ENCODE measurements at places on chromosomes 13 and 19.

DNA sequence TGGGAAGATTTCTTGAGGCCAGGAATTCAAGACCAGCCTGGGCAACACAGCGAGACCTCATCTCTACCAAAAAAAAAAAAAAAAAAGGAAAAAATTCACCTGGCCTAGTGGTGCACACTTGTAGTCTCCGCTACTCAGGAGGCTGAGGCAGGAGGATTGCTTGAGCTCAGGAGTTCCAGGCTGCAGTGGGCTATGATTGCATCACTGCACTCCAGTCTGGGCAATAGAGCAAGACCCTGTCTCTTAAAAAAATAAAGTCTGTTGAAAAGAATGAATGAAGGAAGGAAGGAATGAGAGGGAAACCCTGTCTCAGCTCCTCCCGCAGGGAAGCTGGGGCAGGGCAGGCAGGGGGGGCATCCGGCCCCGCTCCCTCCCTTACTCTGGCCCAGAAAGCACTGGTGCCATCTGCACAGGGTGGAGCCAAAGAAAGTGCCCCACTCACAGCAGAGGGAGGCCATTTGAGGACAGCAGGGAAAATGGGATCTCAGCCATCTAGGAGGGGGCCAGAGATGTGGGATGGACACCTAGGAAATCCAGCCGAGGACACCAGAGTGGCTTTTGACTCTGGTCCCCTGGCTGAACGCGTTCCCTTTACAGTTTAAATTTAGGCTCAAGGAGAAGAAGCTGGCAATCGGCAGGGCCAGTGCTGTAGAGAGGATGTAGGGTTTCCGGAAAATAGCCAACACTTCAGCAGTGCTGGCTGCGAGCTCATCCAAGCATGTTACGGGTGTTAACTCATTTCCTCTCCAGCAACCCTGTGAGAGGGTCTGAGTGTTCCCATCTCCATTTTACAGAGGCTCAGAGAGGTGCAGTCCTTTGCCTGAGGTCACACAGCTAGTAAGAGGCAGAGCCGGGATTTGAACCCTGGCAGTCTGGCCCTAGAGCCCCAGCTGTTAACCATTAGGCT, 3.6 kb upstream of the HPN start:
- no peak for DNase-seq

DNA sequence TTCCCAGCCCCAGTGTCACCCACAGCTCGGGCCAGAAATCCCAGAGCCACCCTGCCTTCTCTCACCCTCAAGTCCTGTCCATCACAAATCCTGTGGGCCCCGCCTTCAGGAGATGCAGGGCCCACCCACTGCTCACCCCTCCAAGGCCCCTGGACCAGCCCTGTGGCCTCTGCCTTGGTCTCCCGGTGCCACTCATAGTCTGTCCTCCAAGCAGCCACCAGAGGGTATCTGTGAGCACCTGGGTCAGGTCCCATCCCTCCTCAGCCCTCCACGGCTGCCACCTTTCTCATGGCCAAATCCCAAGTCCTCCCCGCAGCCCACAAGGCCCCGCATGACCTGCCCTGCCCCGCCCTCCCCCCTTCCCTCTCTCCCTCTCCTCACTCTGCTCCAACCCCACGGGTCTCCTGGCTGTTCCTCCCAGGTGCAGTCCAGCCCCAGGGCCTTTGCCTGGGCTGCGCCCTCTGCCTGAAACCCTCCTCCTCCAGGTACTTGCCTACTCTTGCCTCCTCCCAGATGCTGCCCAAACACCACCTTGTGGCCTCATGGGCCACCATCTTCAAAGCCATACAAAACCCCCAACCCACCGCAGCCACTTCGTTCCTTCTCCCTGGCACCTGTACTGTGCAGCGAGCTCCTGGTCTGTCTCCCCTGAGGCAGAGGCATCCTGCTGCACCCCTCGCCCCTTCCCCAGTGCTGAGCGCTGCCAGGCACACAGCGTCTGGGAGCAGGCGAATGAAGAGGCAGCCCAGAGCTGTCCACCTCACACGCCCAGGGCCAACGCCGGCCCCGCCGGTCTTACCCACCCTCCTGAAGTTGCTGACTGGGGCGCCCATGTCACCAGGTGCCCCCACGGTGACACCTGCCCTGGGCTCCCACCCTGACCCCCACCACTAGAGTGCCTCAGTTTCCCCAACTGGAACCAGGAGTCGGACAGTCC, 13.2 kb upstream of the UQCR11 start:
- DNase-seq = no peak

- no peak for DNase-seq
These were observed 422.2 kb downstream of the KLF5 start for GRCh38 chr13:73480779-73481559.

DNA sequence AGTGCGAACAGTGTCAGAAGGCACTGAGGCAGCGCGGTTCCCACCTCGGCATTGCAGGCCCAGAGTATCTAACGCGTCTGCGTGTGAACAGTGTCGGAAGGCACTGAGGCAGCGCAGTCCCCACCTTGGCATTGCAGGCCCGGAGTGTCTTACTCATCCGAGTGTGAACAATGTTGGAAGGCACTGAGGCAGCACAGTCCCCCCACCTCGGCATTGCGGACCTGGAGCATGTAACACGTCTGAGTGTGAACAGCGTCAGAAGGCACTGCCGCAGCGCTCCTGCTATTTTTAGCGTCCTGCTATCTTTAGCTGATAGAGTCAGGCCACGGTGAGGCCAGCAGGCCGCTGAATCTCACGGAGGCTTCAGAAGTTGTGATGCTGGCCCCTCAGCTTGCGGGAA, 39.6 kb downstream of the ATP11A start:
- no peak for DNase-seq

- no peak for DNase-seq
These were observed 136.8 kb downstream of the MIPEP start for GRCh38 chr13:23752111-23753001.

DNA sequence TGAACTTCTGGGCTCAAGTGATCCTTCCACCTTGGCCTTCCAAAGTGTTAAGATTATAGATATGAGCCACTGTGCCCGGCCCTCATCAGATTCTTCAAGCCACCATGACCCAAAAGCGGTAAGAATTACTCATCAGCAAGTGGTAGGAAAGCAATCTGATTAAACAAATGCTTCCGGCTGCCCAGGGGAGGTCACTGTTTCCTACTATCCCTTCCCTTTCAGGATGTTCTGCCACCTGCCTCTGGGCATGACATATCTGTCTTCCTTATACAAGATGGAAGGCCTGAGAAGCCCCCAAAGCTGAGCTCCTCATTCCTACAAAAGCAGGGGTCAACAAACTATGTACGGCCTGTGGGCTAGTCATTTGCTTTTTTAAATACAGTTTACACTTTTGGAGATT, 7.0 kb downstream of the ABHD8 start:
- no peak for DNase-seq

DNA sequence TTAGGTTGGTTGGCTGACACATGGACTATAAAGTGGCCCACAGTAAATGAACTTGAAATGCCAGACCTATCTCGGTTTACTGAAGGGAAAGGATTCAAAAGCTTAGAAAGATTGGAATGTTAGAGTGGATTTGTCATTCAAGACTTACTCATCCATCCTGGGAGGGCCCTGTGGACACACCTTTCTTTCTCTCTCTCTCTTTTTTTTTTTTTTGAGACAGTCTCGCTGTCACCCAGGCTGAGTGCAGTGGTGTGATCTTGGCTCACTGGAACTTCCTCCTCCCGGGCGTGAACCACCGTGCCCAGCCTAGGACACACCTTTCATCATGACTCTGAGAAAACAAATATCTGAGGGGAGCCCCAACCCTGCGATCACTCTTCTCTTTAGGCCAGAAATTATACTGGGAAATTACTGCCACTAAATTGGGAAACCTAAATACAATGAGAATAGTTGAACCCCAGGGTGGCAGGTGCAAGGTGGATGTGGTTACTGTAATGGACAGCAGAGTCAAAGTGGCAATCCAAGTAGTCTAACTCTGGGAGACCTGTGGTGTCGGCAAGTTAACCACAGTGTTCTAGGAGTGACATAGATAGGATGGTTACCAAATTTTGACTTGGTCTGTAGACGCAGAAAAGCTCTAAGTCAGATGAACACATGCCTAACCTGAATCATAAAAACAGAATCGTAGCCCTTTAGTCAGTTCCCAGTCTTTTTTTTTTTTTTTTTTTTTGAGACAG, 47.1 kb upstream of the ZMYM5 start:
- no peak for DNase-seq

DNA sequence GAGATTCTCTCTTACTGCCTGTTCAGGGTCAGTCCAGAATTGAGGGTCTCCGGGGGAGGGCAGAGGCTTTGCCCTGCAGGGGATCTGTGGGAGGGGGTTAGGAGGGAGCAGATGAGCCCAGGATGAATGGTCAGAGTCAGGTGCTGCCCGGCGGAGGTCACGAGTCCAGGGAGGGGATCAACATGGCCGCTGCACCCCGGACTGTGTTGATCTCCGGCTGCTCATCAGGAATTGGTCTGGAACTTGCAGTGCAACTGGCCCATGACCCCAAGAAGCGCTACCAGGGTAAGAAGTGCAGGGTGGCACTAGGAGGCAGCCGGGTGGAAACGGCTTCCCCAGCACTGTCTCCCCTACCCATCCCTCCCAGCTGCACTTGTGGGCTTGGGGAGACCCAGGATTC, at the start of gene RDH8:
Gene RDH8 (plus strand): TSS at position 168 of the 400 bp plus-strand sequence. CDS start 15 bp downstream, at position 183.
- no peak for DNase-seq

- no peak for DNase-seq
These were observed 203.6 kb upstream of the NBEA start for GRCh38 chr13:34738254-34738992.

GRCh38 chr19:33064458-33064791, 263 bp downstream of the RHPN2 start:
- DNase-seq = no peak

GRCh38 chr13:43303033-43303729, 279.8 kb downstream of the DNAJC15 start:
- DNase-seq = no peak

- DNase-seq = no peak
These were observed 17.7 kb downstream of the CRTC1 start for GRCh38 chr19:18701250-18701608.

DNA sequence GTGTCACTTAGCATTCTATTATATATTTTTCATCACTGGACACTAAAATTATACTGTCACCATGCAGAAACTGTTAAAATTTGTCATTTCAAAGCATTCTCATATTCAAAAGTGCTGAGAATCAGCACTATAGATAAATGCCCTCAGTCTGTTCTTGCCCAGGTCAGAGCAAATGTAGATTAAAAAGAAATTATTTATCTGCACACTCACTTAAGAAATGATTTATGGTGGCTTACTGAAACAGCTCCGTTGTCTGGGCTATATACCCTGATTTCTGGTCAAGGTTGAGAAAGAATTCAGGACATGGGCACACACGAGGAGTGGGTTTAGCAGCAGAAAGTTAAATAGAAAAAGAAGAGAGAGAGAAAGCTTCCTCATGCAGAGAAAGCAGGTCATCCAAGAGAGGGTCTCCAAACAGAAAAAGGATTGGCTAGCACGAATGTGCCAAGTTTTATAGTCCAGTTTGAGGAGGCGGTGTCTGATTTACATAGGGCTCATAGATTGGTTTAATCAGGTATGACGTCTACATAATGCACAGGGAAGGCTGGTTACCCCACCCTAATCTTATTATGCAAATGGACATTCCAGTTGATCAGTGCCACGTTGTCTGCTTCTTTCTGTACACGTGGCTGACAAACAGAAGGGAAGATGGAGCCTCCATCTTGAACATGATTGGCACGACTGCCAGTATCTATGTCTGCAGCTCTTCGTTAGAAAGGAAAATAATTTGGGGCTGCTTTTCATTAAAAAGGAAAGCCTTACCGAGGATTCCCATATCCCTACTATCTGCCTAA, 47.3 kb upstream of the N4BP2L1 start:
- no peak for DNase-seq

GRCh38 chr13:32838945-32839344, 177.3 kb upstream of the KL start:
- DNase-seq = no peak

DNA sequence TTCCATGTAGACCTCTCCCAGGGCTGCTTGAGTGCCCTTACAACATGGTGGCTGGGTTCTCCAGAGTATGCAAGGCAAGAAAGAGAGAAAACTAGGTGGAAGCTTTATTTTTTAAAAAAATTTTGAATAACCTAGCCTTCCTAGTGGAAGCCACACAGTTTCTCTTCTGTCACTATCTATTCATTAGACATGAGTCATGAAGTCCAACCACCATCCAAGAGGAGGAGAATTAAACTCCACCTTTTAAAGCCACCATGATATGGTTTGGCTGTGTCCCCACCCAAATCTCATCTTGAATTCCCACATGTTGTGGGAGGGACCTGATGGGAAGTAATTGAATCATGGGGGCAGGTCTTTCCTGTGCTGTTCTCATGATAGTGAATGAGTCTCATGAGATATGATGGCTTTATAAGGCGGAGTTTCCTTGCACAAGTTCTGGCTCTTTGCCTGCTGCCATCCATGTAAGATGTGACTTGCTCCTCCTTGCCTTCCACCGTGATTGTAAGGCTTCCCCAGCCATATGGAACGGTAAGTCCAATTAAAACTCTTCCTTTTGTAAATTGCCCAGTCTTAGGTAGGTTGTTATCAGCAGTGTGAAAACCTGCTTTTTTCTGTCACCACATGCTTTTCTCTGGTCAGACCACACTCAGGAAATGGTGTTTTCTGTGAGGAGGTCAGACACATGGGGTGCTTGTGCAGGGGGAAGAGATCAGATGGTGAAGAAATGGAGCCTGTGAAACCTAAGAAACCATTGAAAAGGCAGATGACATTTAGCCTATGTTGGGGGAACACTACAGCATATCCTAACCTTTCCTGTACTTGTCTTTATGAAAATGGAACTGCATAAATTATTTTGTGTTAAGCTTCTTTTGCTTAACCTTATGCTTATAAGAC, 57.7 kb downstream of the ANKRD10 start:
- DNase-seq = no peak

- no peak for DNase-seq
These were observed 2.3 kb downstream of the PRKCG start for GRCh38 chr19:53884256-53884655.

DNA sequence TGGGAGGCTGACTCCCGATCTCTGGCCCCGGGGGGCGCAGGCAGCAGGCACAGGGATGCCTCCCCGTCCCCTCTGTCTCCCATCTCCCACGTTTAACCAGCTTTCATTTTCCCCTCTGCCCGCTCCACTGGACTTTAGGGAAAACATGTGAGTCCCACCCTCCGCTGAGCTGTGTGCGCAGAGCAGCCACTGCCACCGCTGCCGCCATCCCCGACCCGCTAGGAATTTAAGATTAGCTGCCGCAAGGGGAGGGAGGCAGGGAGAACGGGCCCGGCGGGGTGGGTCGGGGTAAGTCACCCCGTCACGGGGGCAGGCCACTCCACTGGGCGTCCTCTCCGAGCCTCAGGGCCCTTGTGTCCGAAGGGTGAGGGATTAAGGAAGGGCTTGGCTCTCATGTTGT, 15.5 kb downstream of the KCNN1 start:
- DNase-seq = no peak

- no peak for DNase-seq
These were observed 8.7 kb upstream of the KCNRG start for GRCh38 chr13:50006426-50007135.

- DNase-seq = no peak
These were observed 7.4 kb downstream of the ACTMAP start for GRCh38 chr19:40742886-40743285.

Data from activated CD4-positive, CD25-positive, alpha-beta regulatory T cell (primary cell).